ENCODE measurements at places on chromosomes 11 and 22. TPM values are rescaled to one million over a fixed set of nuclear protein-coding genes. Genes with fewer than 3 reads are reported as not detected.

The SLC22A12 gene
- total RNA-seq: not detected

The SEPTIN3 gene
- total RNA-seq: not detected

The PDGFD gene
- total RNA-seq: 73.8 TPM

The RTL10 gene
- total RNA-seq: 11.2 TPM

The TSGA10IP gene
- total RNA-seq: not detected

The TCN2 gene
- 9.6 TPM for total RNA-seq

The PANX2 gene
- total RNA-seq: 2.7 TPM

The TMEM191C gene
- total RNA-seq: not detected

The OR5P2 gene
- total RNA-seq: not detected

The PAAF1 gene
- total RNA-seq: 10.7 TPM

The A4GALT gene
- 33.6 TPM for total RNA-seq

The OR8H3 gene
- total RNA-seq: not detected

The MOGAT2 gene
- total RNA-seq: not detected

The OR52H1 gene
- total RNA-seq: not detected

The TTC28 gene
- 45.1 TPM for total RNA-seq

The CHRM1 gene
- not detected for total RNA-seq

The MIAT gene
- 0.10 TPM for total RNA-seq

The FOLR3 gene
- not detected for total RNA-seq

The ZP1 gene
- 1.9 TPM for total RNA-seq

The THOC5 gene
- total RNA-seq: 21.8 TPM

The CYP2D6 gene
- total RNA-seq: not detected

The OR51A7 gene
- not detected for total RNA-seq

The MMP13 gene
- total RNA-seq: not detected

The KCNC1 gene
- total RNA-seq: not detected

The RFPL1 gene
- total RNA-seq: not detected

The PRR5L gene
- 9.1 TPM for total RNA-seq

The KRTAP5-11 gene
- not detected for total RNA-seq

The SCUBE1 gene
- not detected for total RNA-seq

The CEP126 gene
- total RNA-seq: 4.1 TPM

The AHNAK gene
- total RNA-seq: 502 TPM

The SEC14L6 gene
- 0.25 TPM for total RNA-seq

The YPEL1 gene
- 0.39 TPM for total RNA-seq

The TMPRSS5 gene
- total RNA-seq: not detected

The MPPED1 gene
- not detected for total RNA-seq

The CCDC188 gene
- 0.75 TPM for total RNA-seq

The OR52E6 gene
- not detected for total RNA-seq

The EFCAB6 gene
- 2.8 TPM for total RNA-seq

The MRPL49 gene
- 45.5 TPM for total RNA-seq

The MUC5B gene
- under 0.01 TPM for total RNA-seq

The SNX32 gene
- total RNA-seq: 3.4 TPM

The C22orf31 gene
- total RNA-seq: not detected

The BDNF gene
- 0.64 TPM for total RNA-seq

The PGA3 gene
- total RNA-seq: not detected

The MEI1 gene
- not detected for total RNA-seq

The XKR3 gene
- 0.05 TPM for total RNA-seq

The PI4KA gene
- total RNA-seq: 51.0 TPM

The RAB38 gene
- 0.56 TPM for total RNA-seq

The P2RX6 gene
- 0.94 TPM for total RNA-seq

The DBX1 gene
- total RNA-seq: not detected

The PTPRJ gene
- 2.4 TPM for total RNA-seq

The FIBIN gene
- total RNA-seq: 36.6 TPM

The OR8A1 gene
- total RNA-seq: not detected

The SERHL2 gene
- 3.6 TPM for total RNA-seq

The MS4A12 gene
- total RNA-seq: not detected

The MS4A8 gene
- total RNA-seq: not detected

The TRPC6 gene
- 0.06 TPM for total RNA-seq

The SLC37A4 gene
- 12.8 TPM for total RNA-seq
